Activated CD8-positive, alpha-beta memory T cell treated with anti-CD3 and anti-CD28 coated beads for 24 hours (primary cell): ENCODE measurements at places on chromosomes 11 and 22.

- DNase-seq: no peak
Measured at GRCh38 chr22:50292643-50293440, 14.6 kb downstream of the PLXNB2 start.

- peak; percentile 63 for DNase-seq
Measured at GRCh38 chr22:20437613-20438426, at the start of gene SCARF2. Gene SCARF2 (minus strand): TSS chr22:20437825. CDS start chr22:20437754, 71 bp downstream.

DNA sequence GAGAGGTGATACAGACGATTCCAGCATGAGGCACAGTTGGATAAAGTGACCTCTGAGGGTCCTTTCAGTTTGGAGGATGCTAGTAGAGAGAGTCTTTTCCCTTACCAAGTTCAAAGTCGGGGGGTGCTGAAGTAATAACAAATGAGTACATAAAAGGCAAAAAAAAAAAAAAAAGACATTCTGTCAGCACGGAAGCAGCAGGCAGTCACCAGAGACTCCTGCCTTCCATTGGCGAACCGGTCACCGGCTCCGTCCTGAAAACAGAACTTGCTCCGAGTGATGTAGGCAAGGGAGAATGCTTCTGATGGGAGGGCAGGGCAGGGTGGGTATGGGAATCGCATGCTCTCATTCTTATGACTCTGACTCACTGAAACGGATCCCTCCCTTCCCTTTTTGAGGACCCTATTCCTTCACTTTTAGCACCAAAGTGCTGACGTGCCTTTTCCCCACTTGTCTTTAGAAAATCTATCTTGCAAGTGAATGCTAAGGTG lies 65.9 kb downstream of the PRR5L start:
- DNase-seq: no peak

DNA sequence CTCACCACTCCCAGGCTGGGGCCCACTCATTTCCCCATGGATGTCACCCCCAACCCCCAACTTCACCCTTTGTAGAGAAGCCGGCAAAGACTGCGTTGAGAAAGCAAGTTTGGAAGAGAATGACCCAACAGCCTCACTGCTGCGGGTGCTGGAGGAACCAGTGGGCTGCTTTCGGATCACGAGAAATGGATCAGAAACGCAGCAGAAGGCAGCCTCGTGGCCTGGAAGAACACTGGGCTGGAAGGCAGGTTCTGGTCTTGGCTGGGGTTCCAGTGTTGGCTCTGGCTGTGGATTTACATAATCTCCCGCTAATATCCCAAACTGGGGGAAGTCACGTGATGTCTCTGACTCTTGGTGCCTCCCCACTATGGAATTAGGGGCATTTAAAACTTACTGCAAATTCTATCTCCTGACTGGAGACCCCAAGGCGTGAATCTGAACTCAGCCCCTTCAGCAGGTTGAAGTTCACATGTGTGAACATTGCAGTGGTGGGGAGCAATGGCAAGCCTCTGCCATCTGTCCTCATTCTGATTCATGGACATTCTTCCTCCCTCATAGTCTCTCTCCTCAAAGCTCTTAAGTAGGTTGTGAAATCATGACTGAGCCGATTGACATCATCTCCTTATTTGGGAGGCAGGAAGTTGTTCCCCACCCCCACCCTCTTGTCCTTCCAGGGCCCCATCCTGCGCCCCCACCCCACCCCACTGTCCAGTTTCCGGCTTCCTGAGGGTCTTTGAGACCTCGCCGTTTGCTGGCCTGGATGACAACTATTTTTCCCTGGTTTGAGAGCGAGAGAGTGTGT lies 37.0 kb upstream of the TIMP3 start:
- DNase-seq: no peak

GRCh38 chr11:93718057-93718563 lies 23.2 kb downstream of the TAF1D start:
- no peak for DNase-seq

DNA sequence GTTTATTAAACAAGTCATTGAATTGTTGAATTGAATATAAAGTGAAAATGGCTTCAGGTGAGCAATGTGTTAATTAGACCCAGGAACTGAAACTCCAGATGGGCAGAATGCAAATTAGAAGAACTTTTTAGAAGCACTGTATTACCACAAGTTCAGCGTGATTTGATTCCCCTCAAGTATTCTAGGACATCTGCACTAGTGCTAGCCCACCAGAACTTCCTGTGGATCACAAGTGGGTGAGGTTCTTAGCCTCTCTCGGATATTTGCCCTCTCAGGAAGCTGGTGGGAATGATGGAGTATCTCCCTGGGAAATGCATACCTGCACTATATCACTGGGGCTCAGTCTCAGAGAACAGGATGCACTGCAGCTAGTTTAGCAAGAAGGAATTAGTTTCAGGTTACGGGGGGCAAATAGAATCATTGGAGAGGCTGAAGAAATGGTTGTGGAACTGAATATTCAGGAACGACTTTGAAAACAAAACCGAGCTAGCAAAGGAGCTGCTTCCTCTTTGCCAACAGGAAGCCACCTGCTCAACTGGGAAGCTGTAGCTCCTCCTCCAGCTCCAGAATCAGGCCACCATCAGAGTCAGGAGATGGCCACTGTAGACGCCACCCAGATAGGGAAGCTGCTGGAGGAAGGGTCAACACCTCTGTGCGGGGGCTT lies 74.3 kb downstream of the DHCR7 start:
- DNase-seq: no peak

GRCh38 chr11:67356864-67357561 lies 3.7 kb upstream of the POLD4 start:
- peak; percentile 85 for DNase-seq

DNA sequence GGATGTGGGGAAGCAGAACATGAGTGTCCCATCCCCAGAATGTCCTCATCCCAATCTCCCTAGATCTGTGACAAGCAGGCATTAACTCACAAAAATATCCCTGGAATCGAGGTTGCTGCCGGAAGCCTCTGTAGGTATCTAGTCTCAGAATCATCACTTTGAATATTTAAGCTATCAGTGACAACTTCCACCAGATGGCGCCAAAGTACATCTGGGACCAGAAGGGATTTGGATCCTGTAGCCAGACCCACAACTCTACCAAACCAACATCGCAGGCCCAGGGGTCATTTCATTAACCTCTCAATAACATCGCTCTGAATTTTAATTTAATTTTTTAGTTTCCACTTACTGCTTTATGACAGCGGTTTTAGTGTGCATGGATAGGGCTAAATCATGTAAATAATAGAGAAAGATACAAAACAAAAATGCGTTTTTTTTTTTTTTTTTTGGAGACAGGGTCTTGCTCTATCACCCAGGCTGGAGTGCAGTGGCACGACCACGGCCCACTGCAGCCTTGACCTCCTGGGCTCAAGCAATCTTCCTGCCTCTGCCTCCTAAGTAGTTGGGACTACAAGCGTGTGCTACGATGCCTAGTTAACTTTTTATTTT lies 1.1 kb upstream of the EXT2 start:
- peak; percentile 82 for DNase-seq

GRCh38 chr22:41917903-41918791 lies 3.3 kb upstream of the SHISA8 start:
- no peak for DNase-seq

GRCh38 chr22:48829908-48830307 lies 997.8 kb downstream of the BRD1 start:
- DNase-seq: no peak

GRCh38 chr22:47091246-47091651 lies 328.8 kb downstream of the TBC1D22A start:
- peak; percentile 48 for DNase-seq

- no peak for DNase-seq
Measured at GRCh38 chr11:75184757-75185425, 34.0 kb downstream of the SLCO2B1 start.

- DNase-seq: no peak
Measured at GRCh38 chr11:73914284-73914683, 36.5 kb upstream of the DNAJB13 start.

DNA sequence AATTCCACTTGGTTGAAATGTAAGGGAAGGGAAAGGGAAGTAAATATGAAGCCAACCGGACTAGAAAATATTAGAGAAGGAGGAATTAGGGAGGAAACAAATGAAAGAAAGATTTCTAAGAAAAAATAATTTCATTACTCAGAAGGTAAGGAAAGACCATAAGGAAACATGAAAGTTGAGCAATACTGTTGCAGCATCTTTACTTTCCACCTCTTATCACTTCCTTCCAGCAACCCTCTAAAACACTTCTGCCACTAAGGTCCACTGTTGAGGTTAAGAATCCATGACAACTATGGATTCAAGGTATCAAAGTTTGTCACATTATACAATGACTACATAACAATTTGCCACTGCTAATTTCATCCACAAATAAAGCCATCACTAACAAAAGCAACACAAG lies 308.6 kb downstream of the DLG2 start:
- no peak for DNase-seq

DNA sequence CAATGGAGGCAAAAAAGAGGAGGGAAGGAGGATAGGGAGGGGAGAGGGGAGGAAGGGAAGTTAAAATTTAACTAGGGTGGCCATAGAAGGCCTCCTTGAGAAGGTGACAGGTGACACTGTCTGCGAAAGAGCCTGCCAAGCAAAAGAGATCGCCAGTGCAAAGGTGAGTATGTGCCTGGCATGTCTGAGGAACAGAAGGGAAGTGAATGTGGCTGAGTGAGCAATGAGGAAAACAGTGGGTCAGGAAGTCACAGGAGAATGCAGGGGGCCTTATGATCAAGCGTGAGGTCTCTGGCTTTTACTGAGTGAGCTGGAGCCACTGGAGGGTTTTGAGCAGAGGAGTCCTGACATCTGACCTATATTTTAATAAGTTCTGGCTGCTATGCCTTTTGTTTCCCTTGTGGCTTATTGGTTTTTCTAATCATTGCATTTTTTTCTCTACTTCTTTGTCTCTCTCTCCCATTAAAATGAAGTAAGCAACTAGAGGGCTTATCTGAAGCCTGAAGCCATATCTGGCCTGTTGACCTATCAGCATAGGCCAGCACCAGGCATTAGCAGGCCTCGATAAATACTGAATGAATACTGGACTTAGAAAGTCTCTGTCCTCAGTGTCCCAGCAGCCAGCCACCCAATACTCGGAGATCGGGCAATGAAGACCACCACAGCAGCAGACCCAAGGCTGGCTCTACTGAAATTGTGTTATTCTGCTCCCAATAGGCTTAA lies 5.6 kb downstream of the AP1B1 start:
- no peak for DNase-seq

DNA sequence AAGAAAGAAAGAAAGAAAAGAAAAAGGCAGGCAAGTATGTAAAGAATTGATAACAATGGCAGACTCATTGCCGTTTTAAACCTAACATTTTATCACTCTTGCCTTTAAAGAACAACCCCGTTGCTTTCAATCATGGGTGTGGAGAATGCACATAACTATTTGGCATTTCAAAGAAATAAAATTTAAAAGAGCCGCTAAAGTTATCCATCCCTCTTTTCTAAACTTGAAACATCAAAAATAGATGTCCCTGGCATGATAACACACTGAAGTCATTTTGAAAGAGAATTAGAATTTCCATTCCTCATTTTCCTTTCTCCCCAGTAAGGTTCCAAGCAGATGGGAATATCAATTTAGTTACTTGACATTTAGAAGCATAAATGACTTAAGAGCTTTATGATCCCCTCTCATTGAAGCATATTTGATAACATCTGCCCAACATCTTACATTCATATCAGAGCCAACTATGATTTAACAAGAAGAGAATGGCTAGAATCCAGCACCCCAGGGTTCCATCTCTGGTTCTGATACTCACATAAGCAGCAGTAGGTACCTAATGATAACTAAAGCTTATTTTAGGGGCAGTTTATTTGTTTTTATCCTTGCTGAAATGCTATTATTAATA lies 529.6 kb upstream of the LRRC4C start:
- DNase-seq: no peak

GRCh38 chr11:65574109-65574810 lies 1.6 kb upstream of the EHBP1L1 start:
- DNase-seq: peak; percentile 94

DNA sequence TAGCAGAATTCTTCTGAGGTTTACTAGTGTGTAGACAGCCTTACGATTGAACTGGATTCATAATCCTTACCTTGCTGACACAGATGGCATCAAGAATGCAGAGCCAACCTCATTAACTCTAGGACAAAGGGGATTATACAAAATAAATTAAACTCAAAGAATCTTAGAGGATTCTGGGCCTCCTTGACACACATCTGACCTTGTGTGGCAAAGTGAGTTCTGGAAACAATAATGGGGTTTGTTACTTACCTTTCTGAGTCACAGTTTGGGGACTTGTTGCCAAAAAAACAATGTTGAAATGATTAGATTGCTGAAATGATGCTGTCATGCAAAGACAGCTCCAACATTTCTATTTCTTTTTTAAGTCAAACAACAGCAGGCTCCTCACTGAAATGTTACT lies 179.1 kb upstream of the ISX start:
- no peak for DNase-seq

GRCh38 chr11:111793863-111794262 lies 27.7 kb upstream of the PPP2R1B start:
- DNase-seq: no peak

DNA sequence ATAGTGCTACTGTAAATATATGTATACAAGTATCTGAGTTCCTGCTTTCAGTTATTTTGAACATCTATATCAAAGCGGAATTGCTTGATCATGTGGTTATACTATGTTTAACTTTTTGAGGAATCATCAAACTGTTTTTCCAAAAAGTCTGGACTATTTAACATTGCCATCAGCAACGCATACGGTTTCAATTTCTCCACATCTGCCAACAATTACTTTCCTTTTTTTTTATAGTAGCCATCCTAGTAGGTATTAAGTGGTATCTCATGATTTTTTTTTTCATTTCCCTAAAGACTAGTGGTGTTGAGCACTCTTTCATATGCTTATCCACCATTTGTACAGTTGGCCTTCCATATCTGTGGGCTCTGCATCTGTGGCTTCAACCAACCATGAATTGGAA lies 1.3 kb upstream of the UBE4A start:
- no peak for DNase-seq

GRCh38 chr11:34542089-34542488 lies 28.5 kb upstream of the ELF5 start:
- no peak for DNase-seq

DNA sequence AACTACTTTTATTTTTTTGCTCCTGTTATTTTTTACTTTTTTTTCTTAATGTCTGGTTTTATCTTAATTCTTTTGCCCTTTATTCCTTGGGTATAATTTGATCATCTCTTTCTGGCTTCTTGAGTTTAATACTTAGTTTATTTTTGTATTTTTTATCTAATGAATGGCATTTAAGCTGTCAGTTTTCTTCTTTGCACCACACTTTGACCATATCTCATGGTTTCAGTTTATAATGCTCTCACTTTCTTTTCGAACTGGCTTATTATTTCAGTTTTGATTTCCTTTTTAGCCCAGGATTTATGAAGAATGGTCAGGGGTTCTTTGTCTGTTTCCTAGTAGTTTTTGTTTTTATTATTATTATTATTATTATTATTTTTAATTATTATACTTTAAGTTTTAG lies 48.3 kb downstream of the QSER1 start:
- DNase-seq: no peak

DNA sequence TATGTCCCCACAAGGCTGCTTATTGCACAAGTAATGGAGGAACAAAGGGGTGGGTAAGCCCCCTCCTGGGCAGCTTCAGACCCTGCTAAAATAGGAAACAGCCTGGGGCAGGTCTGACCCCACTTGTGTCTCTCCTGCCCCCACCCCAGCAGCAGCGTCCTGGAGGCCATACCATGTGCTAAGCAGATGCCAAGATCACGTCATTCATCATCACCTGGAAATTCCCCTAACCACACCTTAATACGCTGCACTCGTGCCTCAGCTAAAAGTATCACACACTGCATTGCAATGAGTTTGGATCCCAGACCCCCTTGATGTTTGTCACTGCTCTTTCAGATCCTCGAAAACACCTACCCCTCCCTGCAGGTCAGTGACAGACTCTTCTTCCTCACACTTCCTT lies 27.8 kb upstream of the GGTLC2 start:
- no peak for DNase-seq
